Ascending aorta (tissue), 2 donors: ENCODE measurements at places on chromosomes 13 and 19.

GRCh38 chr19:37902668-37903067, 3.7 kb downstream of the WDR87 start:
- H3K4me1 ChIP-seq: no peaks in the 10 kb centered on the region
- DNase-seq: no peak
- H3K27ac ChIP-seq: no peak overlapping the region
- no peaks in the 10 kb centered on the region for H3K27me3 ChIP-seq
- H3K36me3 ChIP-seq: no peaks in the 10 kb centered on the region

- H3K27ac ChIP-seq: no peak overlapping the region
- no peaks in the 10 kb centered on the region for H3K36me3 ChIP-seq
- peaks cover 15% of the 10 kb centered on the region for H3K4me1 ChIP-seq
- DNase-seq: peak; percentile 87
- peaks cover 16% of the 10 kb centered on the region for H3K27me3 ChIP-seq
Measured at GRCh38 chr19:18224525-18225354, 1.5 kb downstream of the PDE4C start.

DNA sequence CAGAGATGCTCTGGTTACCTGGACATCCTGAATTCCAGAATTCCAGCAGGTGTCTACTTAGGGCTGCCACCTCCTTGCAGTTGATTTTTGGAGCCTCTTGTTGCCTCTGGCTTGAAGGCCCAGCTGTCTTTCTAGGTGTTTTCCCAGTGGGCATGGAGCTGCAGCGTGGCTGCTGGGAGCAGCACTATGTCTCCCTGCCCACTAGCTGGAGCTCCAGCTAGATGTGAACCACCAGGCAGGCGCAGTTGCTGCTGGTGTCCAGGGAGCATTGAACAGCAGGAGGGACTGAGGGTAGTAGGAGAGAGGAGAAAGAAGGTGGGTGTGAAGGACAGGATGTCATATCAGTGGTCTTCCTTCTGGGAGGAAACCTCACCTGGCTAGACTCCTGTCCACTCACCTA, 9.9 kb upstream of the SELENOW start:
- H3K4me1 ChIP-seq: no peaks in the 10 kb centered on the region
- H3K36me3 ChIP-seq: no peaks in the 10 kb centered on the region
- H3K4me3 ChIP-seq: no peak overlapping the region
- DNase-seq: no peak
- H3K27ac ChIP-seq: no peak overlapping the region

- H3K27me3 ChIP-seq: no peaks in the 10 kb centered on the region
- no peak overlapping the region for H3K27ac ChIP-seq
- no peak for DNase-seq
- no peaks in the 10 kb centered on the region for H3K36me3 ChIP-seq
Measured at GRCh38 chr13:31853643-31854326, 114.5 kb downstream of the RXFP2 start.

- no peaks in the 10 kb centered on the region for H3K4me1 ChIP-seq
- H3K27me3 ChIP-seq: no peaks in the 10 kb centered on the region
- no peaks in the 10 kb centered on the region for H3K36me3 ChIP-seq
- DNase-seq: no peak
Measured at GRCh38 chr13:26952551-26953143, 192.1 kb upstream of the GPR12 start.
